ENCODE measurements at places on chromosomes 7 and 10.
A peak's percentile ranks its signal among the peaks of the same experiment; 100 is the strongest.

- peaks cover 46% of the 10 kb centered on the region for H3K4me1 ChIP-seq
- DNase-seq: no peak
- no peaks in the 10 kb centered on the region for H3K27me3 ChIP-seq
- no peak overlapping the region for H3K4me3 ChIP-seq
- H3K27ac ChIP-seq: peak overlapping the region; percentile 79
- no peaks in the 10 kb centered on the region for H3K36me3 ChIP-seq
These were observed 81.0 kb upstream of the LRRC4 start for GRCh38 chr7:128112018-128112780.

- H3K4me1 ChIP-seq: no peaks in the 10 kb centered on the region
- H3K4me3 ChIP-seq: no peak overlapping the region
- H3K27me3 ChIP-seq: no peaks in the 10 kb centered on the region
- no peaks in the 10 kb centered on the region for H3K36me3 ChIP-seq
- H3K27ac ChIP-seq: no peak overlapping the region
- no peak for DNase-seq
These were observed 256.0 kb upstream of the MKI67 start for GRCh38 chr10:128382225-128382624.

- no peaks in the 10 kb centered on the region for H3K27me3 ChIP-seq
- no peak overlapping the region for H3K27ac ChIP-seq
- DNase-seq: no peak
- no peak overlapping the region for H3K4me3 ChIP-seq
- H3K4me1 ChIP-seq: no peaks in the 10 kb centered on the region
- H3K36me3 ChIP-seq: no peaks in the 10 kb centered on the region
These were observed 90.2 kb upstream of the STEAP4 start for GRCh38 chr7:88396948-88397322.

DNA sequence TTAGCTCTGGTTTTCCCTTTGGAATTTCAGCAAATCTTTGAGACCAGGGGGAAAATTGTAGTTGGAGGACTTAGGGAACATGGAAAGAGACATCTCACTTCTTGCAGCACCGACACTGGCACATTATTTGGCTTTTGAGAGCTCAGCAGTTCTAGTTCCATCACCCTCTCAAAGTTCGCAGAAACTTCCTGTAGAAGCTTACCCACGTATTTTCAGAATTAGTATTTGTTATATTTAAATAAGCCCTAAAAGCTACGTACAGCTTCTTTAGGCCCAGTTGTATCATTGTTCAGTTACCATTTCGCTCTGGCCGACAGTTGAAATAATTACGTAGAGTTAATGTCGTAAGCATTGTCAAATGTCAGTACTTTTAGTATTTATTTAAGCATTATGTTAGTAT is 13.4 kb downstream of the CEP55 start:
- H3K27ac ChIP-seq: no peak overlapping the region
- DNase-seq: no peak
- no peaks in the 10 kb centered on the region for H3K4me1 ChIP-seq

- peaks cover 6% of the 10 kb centered on the region for H3K27me3 ChIP-seq
- no peak overlapping the region for H3K4me3 ChIP-seq
- no peaks in the 10 kb centered on the region for H3K4me1 ChIP-seq
- no peak for DNase-seq
These were observed 67.6 kb downstream of the PRKAG2 start for GRCh38 chr7:151809146-151809863.
